ENCODE measurements at places on chromosomes 12 and 14.
A peak's percentile ranks its signal among the peaks of the same experiment; 100 is the strongest.

DNA sequence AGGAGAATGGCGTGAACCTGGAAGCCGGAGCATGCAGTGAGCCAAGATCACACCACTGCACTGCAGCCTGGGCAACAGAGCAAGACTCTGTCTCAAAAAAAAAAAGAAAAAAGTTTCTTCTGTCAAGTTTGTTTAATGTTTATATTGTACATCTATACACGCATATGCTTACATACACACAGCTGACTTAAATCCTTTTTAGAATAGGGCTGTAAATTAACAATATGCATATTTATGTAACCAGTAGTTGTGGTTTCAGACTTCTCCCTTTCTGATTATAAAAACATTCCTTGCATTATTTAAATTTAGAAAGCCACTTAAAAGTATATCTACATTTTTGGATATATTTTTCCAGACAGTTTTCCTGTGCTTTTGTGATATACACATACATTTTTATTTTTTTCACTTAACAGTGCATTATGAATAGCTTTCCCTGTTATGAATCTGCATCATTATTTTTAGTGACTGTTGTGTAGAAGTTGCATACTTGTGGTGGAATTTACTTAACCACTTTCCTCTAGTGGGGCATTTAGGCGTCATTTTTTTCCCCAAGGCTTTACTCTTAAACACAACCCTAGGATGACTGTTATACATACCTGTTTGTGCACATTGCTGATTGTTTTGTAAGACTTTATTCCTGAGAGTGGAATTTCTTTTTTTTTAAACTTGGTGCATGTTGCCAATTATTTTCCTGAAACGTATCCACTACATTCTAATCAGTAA, 29.4 kb downstream of the POLR3B start:
- no peak for DNase-seq

- DNase-seq: no peak
Observed at GRCh38 chr12:120784804-120785203, 59.2 kb downstream of the ACADS start.

- DNase-seq: peak; percentile 39
Observed at GRCh38 chr12:26831951-26832821, 808 bp downstream of the ITPR2 start.

DNA sequence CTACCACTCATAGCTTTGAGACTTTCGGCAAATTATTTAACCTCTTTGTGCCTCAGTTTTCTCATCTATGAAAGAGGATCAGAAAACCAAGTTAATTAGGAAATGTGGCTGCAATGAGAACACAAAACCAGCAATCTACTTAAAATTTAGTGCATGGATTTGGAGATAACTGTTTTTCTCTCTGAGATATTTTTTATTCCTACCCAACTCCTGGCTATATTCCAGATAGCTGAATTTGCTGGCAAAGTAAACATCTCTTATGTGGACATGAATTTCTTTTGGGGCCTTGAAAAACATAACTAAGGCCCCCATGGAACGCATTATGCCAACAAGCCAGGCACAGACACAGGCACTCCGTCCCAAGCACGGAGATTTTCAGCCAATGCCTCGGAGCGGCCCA, 53.4 kb upstream of the FOXN3 start:
- no peak for DNase-seq

DNA sequence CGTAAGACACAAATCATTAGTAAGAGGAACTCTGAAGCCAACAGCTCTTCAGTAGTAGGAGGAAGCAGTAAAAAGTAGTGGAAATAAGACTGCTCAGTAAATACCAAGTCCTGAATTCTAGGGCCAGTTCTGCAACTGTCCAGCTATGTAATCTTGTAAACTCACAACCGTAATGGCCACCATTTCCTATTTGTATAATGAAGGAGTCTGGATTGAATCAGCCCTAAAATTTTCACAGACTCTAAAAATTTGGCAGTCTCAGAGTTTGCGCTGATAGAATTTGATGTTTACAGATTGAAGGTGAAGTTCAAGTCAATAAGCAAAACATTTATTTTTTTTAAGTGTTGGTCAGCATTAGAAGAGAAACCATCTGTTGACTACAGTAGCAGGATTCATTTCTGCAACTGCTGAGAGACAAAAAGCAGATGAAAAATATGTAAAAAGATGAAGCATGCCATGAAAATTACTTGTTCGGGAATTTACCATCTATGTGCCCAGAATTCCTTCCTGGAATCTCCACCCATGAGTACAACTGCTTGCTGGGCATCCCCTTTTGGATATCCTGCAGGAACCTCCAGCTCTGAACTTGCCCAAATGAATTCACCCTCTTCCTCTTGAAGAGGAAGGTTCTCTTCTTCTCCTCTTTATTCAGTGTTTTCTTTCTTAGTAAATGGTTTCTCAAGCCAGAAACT, 47.5 kb downstream of the GALNT4 start:
- no peak for DNase-seq

- no peak for DNase-seq
Observed at GRCh38 chr14:105087963-105088811, 23.0 kb upstream of the GPR132 start.

DNA sequence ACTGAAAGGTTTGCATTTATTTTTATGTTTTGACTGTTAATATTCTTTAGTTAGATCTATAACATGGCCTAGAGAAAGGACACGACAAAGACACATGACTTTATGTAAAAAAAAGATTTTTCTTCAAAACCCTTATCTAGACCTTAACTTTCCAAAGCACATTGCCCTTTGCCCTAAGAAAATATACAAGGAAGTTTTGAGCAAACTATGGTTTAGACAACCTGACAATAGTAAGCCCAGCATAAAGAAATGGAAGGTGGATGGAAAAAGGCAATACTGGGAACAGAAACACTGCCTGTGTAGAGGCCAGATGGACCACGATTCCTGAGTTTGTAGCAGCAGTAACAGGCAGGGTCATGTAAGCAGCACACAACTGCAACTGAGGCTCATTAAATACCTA, 724.0 kb downstream of the GALC start:
- no peak for DNase-seq

DNA sequence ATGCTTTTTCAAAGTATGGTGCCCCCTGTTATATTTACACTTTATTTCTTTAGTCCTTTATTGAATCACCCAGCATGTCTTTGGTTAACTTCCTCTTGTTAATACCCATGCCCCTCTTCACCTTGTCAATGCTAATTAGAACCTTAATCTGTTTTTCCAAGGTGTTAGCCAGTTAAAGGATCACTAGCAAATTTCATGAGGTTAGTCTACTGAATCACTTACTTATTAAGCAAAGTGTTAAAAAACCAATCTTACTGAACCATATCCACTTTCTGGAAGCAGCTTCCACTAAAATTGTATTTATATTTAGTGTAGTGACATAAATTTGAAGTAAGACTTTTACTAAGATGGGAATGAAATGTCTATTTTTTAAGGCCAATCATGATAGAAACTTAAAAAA, 27.9 kb downstream of the TAOK3 start:
- no peak for DNase-seq

DNA sequence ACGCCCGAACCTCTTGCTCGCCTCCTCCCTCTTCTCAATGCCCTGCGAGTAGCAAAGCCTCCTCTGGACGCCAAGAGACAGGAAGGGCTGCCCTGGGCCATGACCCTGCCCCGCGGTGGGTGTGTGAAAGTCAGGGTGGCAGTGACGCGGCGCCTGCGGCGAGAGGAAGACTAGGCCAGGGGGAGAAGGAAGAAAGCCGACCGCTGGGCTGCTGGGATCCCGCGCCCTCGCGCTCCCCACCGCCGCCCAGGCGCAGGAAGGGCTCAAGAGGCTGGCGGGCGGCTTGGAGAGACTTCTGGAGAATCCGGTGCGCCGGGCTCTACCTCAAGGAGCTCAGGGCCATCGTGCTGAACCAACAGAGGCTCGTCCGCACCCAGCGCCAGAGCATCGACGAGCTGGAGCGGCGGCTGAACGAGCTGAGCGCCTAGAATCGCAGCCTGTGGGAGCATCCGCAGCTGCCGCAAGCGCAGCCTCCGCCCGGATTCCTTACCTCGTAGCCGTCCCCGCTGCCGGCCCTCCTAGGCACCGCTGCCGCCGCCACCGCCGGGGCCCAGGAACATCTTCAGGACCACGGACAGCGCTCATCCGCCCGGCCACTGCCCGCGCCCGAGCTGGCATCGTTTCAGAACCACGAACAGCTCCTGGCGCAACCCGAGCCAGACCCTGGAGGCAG, 105.0 kb upstream of the PRB2 start:
- DNase-seq: peak; percentile 41

GRCh38 chr12:64666054-64666914, 56.0 kb downstream of the RASSF3 start:
- no peak for DNase-seq
